ENCODE measurements at places on chromosomes 13 and 19.

DNA sequence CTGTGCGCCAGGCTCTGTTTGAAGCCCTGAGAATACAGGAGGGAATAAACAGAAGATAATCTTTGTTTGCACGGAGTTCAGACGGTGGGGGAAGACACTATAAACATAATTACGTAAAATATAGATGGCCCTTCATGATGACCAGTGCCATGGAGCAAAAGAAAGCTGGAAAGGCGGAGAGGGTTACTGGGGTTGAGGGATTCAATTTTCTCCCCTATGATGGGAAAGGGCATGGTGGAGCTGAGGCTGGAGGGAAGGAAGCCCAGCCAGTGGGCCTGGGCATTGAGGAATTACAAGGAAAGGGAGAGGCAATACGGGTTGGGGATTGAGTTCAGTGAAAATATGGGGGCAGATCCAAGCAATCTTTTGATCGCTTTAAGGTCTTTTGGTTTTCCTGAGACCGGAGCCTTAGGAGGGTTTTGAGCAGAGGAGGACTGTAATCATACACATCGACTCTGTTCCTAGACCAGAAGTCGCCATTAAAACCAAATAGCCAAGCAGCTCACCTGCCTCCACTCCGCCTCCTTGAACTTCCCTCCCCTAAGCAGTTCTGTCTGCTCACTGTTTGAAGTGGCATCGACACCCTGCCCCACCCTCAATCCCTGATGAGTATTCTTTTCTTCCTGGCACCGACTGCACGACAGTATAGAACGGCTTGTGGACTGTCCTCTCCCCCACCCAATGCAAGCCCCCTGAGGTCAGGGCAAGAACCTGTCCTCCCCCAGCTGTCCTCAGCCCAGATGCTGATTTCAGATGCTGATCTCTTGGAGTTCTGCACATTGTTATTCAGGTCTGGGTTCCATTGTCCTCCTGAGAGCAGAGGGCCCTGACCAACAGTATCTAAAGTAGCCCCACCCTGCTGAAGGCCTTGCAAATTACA, 813 bp upstream of the ZNF296 start:
- peaks cover 53% of the 10 kb centered on the region for H3K4me1 ChIP-seq
- peak overlapping the region; percentile 78 for H3K27ac ChIP-seq
- no peak for DNase-seq
- H3K27me3 ChIP-seq = no peaks in the 10 kb centered on the region

- H3K27ac ChIP-seq = no peak overlapping the region
- H3K4me3 ChIP-seq = no peak overlapping the region
- DNase-seq = no peak
- H3K27me3 ChIP-seq = no peaks in the 10 kb centered on the region
- H3K4me1 ChIP-seq = peaks cover 13% of the 10 kb centered on the region
- H3K36me3 ChIP-seq = peaks cover 40% of the 10 kb centered on the region
Observed at GRCh38 chr19:3753631-3754410, 7.7 kb downstream of the APBA3 start.

DNA sequence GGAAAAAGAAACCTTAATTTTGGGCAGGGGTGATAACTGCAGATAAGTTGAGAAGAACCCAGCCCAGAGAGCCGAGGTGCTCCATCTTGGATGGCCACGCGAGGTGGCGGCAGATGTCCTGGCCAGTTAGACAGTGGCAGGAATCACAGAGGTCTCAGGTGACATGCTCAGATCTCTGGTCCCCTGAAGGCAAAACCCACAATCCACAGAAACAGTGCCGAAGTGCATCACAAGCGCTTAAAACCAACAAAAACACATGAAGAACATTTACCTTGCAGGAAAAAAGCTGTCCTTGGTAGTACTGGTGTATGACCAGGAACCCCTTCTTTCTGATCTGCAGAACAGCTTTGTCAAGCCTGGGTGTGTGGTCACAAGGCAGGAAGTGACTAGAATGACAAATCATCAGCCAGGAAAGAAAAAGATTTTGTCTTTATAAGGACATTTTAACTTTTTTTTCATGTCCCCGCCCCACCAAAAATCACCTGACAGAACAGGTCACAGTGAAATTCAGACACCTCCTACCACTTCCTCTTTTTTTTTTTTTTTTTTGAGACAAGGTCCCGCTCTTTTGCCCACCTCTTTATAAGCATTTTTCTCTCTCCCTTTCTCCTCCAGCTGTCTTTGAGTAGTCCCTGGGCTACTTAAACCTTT, at the start of gene LCP1:
LCP1 (minus strand) TSS at position 338 of the 651 bp plus-strand sequence. CDS start 22,515 bp downstream, outside the sequence.
- DNase-seq = peak; percentile 94
- peaks cover 40% of the 10 kb centered on the region for H3K36me3 ChIP-seq
- H3K4me3 ChIP-seq = peak within 1 kb of the TSS; percentile 90
- peaks cover 41% of the 10 kb centered on the region for H3K4me1 ChIP-seq
- no peaks in the 10 kb centered on the region for H3K27me3 ChIP-seq
- peak within 1 kb of the TSS; percentile 98 for H3K27ac ChIP-seq

GRCh38 chr13:29081036-29081435, 260.9 kb downstream of the MTUS2 start:
- H3K27me3 ChIP-seq = no peaks in the 10 kb centered on the region
- peak; percentile 27 for DNase-seq
- peaks cover 8% of the 10 kb centered on the region for H3K4me1 ChIP-seq
- H3K36me3 ChIP-seq = no peaks in the 10 kb centered on the region
- peak overlapping the region; percentile 30 for H3K27ac ChIP-seq
- no peak overlapping the region for H3K4me3 ChIP-seq

- H3K4me3 ChIP-seq = peak overlapping the region; percentile 97
- H3K36me3 ChIP-seq = peaks cover 2% of the 10 kb centered on the region
- H3K27me3 ChIP-seq = no peaks in the 10 kb centered on the region
- H3K4me1 ChIP-seq = peaks cover 38% of the 10 kb centered on the region
- DNase-seq = no peak
Observed at GRCh38 chr19:39126312-39127187, 964 bp downstream of the PAK4 start.

DNA sequence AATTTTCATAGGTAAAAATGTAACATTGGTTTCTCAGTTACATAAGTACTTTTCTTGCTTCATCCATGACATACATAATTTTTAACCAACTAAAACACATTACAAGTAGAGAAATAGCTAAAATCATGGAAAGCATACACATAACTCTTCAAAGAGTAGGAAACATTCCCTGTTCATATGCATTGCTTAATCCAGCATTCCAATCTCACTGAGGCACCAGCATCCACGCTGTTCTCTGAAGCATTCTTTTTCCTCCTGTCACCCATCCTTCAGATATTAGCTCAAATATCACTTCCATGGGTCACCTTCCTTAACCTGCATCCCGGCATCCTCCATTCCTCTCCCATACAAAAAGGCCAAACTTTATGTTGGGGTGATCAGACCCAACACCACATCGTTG, 79.1 kb downstream of the ZNF254 start:
- no peak for DNase-seq
- no peaks in the 10 kb centered on the region for H3K36me3 ChIP-seq
- H3K27me3 ChIP-seq = no peaks in the 10 kb centered on the region
- H3K4me1 ChIP-seq = no peaks in the 10 kb centered on the region

- no peaks in the 10 kb centered on the region for H3K27me3 ChIP-seq
- DNase-seq = no peak
- peaks cover 3% of the 10 kb centered on the region for H3K36me3 ChIP-seq
- H3K4me1 ChIP-seq = peaks cover 20% of the 10 kb centered on the region
- no peak overlapping the region for H3K4me3 ChIP-seq
Observed at GRCh38 chr13:48859272-48860105, 116.2 kb upstream of the FNDC3A start.

DNA sequence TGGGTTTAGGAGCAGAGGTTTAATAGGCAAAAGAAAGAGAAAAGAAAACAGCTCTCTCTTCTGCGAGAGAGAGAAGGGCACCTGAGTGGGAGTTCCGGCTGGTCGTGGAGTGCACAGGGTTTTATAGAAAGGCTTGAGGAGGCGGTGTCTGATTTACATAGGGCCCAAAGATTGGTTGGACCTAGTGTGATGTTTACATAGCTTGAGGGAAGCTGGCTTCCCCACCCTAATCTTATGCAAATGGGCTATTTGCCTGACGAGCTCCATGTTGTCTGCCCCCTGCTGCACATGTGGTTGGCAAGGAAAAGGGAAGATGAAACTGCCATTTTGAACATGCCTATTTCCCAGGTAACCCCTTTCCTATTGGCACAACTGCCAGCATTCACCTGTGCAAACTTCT, 21.5 kb upstream of the MEDAG start:
- DNase-seq = no peak
- no peak overlapping the region for H3K4me3 ChIP-seq

DNA sequence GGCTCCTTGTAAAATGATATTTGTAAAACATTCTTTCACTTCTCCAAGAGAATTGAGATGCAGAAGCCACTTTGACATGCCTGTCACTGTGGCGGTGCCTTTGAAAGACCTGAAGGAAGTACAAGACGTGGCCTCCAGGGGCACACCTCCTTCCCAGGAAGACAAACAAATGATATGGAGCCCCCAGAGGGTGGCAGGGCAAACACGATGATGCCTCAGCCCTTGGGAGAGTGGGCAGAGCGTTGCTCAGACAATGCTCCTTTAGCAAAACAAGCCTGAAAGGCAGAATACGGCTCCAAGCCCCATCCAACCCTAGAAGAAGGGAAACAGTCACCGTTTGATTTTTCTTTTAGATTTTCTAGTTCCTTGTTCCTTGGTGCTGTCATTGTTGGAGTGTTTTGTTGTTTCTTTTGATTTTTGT, 9.2 kb upstream of the ATP12A start:
- no peak for DNase-seq
- H3K4me1 ChIP-seq = peaks cover 11% of the 10 kb centered on the region
- no peak overlapping the region for H3K4me3 ChIP-seq
- H3K27me3 ChIP-seq = peaks cover 25% of the 10 kb centered on the region

DNA sequence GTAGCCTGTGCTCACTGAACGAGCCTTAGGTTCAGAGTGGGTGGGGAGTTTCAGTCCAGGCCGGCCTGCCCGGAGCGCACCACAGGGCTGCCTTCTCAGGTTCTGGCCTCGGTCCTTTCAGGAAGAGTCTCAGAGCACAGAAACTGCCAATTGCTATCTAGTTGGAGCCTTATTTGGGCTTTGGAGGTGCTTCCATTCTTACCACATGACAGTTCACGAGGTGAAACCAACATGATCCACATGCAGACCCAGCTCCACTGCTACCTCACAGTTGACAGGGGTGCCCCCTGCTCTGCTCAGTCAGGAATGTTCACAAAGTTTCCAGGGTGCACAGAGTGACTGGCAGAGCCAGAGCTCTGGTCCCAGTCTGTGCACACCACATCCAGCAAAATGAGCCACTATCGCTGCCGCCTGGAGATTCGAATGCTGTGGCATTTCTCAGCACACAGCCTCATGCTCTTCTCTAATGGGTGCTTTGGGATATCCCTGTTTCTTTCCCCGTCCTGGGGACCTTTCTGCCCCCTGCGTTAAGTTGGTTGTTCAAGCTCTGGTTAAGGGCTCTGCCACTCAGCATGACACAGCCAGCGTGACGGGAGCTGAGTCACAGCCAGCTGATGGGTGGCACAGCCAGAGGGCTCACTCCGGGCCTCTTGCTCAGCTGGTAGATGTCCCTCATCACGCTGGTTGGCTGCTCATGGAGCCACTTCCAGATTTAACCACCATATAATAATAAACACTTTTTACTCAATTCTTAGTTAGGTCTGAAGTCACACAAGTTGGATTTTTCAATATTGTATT, 7.5 kb upstream of the SACS start:
- H3K27ac ChIP-seq = no peak overlapping the region
- H3K27me3 ChIP-seq = peaks cover 6% of the 10 kb centered on the region
- no peaks in the 10 kb centered on the region for H3K4me1 ChIP-seq
- H3K36me3 ChIP-seq = no peaks in the 10 kb centered on the region

GRCh38 chr13:76668141-76668540, 218.1 kb downstream of the KCTD12 start:
- H3K4me1 ChIP-seq = no peaks in the 10 kb centered on the region
- DNase-seq = no peak
- H3K4me3 ChIP-seq = no peak overlapping the region
- H3K27me3 ChIP-seq = peaks cover 5% of the 10 kb centered on the region

GRCh38 chr13:24176351-24177101, 16.0 kb downstream of the SPATA13 start:
- no peak for DNase-seq
- H3K27me3 ChIP-seq = no peaks in the 10 kb centered on the region
- no peak overlapping the region for H3K4me3 ChIP-seq
- H3K4me1 ChIP-seq = peaks cover 32% of the 10 kb centered on the region
- H3K36me3 ChIP-seq = peaks cover 18% of the 10 kb centered on the region

DNA sequence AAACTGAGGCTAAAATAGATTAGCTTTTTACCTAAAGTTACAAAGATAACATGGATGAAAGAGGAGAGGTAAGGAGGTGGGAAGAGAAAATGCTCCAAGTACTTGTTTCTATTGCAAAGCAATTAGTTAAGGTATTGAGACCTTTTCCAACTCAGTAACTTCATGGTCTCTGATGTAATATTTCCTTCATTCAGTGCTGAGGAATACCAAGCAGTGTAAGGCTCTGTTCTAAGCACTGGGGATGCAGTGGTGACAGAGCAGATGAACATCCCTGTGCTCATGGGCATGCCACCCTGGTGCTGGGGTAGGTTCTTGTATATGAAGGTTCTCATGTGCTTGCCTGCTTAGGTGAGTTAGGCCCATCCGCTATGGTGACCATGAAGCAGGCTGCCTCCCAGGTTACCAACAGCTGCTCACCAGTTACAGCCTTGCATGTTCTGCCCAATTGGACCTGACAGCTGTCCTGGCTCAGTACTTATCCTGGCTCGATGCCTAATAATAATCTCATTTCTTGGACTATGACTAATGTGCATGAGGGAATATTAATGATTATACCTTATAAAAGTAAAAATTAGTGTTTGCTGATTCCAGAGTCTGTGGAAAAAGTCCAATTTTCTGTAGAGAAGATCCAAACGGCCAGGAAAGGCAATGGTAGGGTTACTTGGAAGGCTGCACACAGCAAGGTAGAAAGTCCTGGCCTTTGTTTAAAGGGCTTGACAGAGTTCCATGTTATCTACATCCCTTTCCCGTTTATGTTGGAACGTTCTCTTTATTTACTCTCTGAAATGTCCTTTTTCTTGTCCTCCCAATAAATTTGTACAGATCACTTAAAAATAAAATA, 48.3 kb downstream of the LATS2 start:
- H3K4me3 ChIP-seq = no peak overlapping the region
- no peak for DNase-seq
- H3K4me1 ChIP-seq = peaks cover 30% of the 10 kb centered on the region
- peaks cover 2% of the 10 kb centered on the region for H3K36me3 ChIP-seq
- no peaks in the 10 kb centered on the region for H3K27me3 ChIP-seq
- no peak overlapping the region for H3K27ac ChIP-seq

- H3K27ac ChIP-seq = no peak overlapping the region
- no peak for DNase-seq
- peaks cover 55% of the 10 kb centered on the region for H3K36me3 ChIP-seq
- no peaks in the 10 kb centered on the region for H3K27me3 ChIP-seq
Observed at GRCh38 chr19:6364353-6364752, 3.0 kb downstream of the CLPP start.
